ENCODE measurements at places on chromosomes 3 and 15.

- no peak for DNase-seq
Observed at GRCh38 chr15:93583552-93583951, 494.5 kb upstream of the RGMA start.

GRCh38 chr3:74366331-74366730 lies 248.1 kb downstream of the CNTN3 start:
- no peak for DNase-seq

DNA sequence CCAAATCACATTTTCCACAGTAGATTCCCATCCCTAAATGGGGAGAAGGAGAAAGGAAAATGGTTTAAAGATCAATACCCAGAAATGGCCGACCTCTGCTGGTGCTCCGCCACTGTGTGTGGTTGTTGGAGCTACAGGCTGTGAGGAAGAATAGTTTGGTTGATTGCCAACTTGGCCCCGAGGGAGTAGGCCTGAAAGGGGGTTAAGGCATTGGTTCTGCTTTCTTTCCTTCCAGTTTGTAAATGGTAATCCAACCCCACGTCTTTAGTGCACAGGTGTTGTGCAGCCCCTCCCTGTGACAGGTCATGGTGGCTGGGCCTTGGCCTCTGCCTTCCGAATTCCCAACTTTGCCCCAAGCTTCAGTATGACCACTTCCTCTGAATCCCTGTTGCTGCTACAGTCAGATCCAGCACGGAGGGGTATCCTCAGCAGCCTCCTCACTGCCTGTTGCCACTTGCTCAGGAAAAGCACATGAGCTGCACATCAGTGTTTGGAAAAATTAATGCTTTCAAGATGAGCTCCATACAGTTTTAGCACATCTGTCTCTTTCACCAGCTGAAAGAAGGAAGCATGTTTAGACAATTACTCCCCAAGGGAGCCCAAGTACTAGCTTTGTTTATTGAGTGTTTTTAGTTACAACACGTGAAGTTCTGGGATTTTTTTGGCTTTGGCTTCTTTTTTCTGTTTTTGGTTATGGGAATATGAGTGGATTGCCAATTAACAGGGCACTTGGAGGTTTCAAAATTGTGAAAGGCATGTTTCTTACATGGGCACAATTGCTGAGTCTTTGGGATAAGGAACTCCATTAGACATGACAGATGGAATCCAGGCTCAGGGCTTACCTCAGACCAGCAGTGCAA lies 92.3 kb upstream of the ROPN1 start:
- DNase-seq, result no peak

- DNase-seq, result peak; percentile 58
Observed at GRCh38 chr15:85412956-85413854, 32.8 kb downstream of the AKAP13 start.

GRCh38 chr3:170476291-170476690 lies 57.6 kb downstream of the CLDN11 start:
- DNase-seq, result no peak

Data from immature natural killer cell (primary cell).